ENCODE measurements at places on chromosomes 16 and 17. TPM values are rescaled to one million over a fixed set of nuclear protein-coding genes. Genes with fewer than 3 reads are reported as not detected.
A peak's percentile ranks its signal among the peaks of the same experiment; 100 is the strongest.

- DNase-seq: no peak
Observed at GRCh38 chr17:67151717-67152116, 93.3 kb downstream of the HELZ start.

DNA sequence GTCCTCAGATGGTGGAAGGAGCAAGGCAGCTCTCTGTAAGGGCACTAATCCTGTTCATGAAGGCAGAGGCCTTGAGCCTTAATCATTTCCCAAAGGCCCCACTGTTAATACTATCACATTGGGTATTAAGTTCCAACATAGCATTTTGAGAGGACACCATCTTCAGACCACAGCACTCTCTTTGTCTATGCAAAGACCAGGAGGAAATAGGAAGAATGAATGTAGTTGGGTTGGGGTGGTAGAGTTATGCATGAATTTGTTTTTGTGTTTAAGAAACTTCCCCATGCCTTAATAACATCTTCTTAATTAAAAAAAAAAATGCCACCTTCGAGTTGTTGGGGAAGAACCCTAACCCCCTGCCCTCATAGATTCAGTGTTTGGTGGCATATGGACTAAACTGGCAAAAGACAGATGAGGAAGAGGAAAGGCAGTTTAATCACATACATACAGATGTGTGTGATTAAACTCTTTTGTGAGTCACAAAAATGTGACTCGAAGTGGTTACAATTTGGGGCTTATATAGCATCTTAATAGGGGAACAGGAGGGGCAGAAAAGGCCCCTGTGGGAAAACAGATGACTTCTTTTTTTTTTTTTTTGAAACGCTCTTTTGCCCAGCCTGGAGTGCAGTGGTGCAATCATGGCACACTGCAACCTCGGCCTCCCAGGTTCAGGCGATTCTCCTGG is 35.0 kb upstream of the SLC5A10 start:
- no peak for DNase-seq

DNA sequence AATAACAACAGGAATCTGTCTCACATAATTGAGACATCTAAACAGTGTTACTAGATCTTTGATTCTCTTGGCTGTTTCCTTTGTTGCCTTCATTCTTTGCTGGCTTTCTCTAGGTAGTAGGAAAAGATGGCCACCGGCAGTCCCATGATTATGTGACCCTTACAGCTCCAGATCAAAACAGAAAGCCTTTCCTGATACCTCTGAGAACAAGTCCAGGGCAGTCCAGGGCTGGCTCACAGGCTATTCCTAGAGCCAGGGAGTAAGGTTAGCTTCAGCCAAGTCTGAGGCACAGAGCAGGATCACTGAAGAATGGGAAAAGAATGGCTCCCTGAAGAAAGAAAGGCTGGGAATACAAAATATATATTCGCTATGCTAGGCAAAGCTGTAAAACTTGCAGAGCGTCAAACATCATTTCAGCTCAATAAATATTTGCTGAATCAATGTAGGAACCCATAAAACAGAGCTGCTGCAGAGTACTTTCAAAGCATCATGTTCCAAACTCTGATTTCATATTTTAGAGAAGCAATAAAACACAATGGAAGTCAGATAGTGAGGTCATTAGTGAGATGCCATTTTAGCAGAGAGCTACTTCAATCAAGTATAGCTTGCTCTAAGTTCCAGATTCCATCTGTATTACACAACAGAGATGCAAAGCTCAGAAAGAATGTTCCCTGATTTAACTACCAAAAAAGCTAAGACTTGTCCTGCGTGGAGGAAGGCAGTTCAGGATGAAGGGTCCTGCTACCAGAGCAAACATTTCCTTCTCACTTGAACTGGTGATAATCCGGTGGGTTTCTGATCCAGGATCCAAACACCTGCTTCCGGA is 23.4 kb downstream of the ADAT1 start:
- no peak for DNase-seq

GRCh38 chr16:48158296-48158695 is 2.5 kb upstream of the ABCC12 start:
- peak; percentile 62 for DNase-seq

GRCh38 chr16:59126486-59126885 is 392.4 kb upstream of the GOT2 start:
- DNase-seq: no peak

DNA sequence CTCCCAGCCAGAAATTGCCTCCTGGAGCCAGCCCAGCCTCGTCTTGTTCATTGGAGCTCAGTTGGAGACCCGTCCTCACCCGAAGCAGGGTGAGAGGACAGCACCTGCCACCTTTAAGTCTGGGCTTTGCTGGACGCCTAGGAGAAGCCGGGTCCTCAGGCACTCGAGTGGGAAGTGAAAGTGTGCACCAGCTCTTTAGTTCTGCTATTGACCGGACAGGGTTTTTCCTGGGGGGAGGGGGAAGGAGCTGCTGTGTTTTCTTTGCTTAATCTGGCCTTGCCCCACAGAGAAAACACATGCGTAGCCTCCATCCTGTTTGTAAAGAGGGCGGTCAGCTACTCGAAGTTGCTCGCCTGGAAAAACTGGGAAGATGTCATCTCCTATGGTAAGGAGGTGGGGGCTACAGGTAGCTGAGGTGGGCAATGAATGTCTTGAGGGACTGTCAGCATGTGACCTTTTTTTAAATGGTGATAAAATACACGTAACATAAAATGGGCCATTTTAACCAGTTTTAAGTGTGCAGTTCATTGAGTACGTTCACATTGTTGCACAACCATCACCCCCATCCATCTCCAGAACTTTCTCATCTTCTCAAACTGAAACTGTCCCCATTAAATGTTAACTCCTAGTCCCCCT is 34.4 kb downstream of the CMIP start:
- DNase-seq: no peak

The HBQ1 gene
- not detected for total RNA-seq

- peak; percentile 18 for DNase-seq
Observed at GRCh38 chr17:8846768-8847211, 20.7 kb downstream of the PIK3R6 start.

The CCL16 gene
- not detected for total RNA-seq

The CDH1 gene
- total RNA-seq: not detected

- peak; percentile 72 for DNase-seq
Observed at GRCh38 chr16:11833951-11834695, 17.2 kb downstream of the RSL1D1 start.

DNA sequence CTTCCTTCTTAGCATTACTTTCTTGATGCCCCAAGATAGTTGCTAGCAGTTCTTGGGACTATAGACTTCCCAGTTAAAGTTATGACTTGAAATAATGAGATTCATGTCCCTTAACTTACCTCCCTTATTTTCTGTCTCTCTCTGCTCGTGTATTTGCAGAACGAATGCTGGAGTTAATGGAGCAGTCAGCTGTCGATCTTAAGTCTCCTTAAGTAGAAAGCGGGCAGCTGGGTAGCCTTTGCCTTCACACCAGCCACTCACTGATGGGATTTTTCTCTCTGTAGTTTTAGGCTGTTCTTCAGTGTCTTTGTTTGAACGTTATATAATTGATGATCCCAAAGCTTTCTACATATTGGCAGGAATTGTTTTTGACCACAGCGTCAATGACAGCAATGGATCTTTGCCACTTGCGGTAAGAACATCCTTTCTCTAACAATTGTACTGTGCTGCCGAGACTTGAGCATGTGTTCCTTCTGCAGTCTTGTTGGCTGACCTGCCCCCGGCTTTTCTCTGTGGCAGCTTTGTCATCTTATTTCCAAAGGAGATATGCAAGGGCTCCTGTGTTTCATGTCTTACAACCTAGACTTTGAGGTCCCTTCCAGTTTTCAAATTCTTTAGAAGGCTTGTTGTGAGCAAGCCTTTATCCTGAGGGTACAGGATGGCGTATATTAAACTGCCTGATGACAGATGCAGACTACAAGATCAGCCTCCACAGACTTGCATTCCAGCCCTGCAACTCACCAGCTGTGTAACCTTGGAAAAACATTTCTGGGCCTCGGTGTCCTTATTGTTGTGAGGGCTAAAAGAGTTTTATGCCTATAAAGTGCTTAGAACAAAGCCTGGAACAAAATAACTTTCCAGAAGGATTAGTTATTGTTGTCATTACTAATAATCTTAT is 25.1 kb upstream of the ABCA3 start:
- no peak for DNase-seq

The CD300A gene
- not detected for total RNA-seq

The KRTAP4-11 gene
- total RNA-seq: not detected

DNA sequence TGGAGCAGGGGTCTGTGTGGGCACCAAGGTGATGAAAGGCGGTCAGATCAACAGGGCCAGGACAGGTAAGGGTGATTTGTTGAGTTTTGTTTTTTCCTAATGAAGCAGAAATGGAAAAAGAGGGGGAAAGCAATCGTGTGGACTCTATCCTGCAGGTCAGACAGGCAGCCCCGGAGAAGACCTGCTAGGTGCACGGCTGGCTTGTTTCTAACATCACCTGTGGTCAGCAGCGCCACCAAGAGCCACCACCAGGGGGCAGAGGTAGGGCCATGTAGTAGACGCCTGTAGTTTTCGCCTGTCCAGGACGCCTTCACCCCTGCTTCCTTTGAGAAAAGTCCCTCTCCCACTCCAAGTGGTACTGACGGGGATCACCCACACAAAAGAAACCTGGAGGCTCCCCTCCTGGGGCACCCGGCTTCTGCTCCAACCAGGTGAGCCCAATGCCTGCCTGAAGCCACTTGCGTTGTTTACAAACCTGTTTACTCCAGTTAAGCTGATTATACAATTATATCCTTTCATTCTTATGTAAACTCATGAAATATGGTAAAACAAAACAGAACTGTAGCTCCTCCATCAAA is 54.2 kb upstream of the SEC14L1 start:
- peak; percentile 78 for DNase-seq

- DNase-seq: no peak
Observed at GRCh38 chr17:5522476-5522875, 36.1 kb downstream of the MIS12 start.

DNA sequence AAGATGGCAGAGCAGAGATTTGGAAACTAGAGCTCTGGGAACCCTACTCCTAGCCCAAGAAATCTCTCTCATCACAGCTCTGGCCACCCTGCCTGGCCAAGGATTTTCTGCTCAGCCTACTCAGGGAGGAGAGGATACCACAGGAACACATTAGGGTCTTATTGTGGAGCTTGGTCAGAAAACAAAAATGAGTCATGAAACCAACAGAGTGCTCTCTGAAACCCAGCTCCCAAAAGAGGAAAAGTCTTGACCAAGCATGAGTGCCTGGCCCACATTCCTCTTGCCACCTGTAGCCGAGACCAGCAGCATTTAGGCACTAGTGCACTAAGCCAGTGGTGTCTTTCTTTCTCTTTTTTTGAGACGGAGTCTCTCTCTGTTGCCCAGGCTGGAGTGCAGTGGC is 18.1 kb downstream of the SLC13A5 start:
- DNase-seq: no peak

DNA sequence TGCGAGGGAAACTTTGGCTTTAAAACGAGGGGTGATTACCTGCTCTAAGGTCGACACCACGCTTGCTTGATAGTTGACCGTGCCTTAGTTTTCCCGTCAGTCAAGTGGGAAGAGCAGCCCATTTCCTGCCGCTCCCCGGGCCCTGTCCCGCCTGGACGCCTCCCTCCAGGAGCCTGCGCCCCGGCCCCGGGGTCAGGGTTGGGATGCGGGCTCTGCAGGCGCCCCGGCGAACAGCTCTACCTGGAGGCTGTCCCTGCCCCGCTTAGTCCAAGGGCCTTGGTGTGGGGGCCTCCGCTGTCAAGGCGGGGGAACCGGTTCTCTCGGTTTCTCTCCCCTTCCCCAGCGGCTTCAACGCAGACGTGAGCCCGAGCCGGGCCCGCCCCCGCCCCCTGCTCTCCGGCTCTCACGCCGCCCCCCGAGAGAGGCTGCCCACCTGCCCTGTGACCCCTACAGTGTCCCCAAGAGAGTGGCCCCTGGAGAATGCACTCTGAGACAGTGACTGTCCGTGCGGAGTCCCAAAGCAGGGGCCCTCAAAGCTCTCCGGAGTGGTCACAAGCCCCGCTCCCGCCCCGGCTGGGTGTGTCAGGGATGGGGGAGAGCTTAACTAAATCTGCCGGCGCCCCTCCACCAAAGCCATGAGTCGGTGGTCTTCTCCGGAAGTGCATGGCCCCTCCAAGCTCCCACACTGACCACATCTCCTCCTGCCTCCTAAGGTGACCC is 117.4 kb upstream of the SMURF2 start:
- DNase-seq: no peak

The RAMP2 gene
- not detected for total RNA-seq

The MYCBPAP gene
- not detected for total RNA-seq

GRCh38 chr17:64540118-64540776 is 33.5 kb downstream of the CEP95 start:
- DNase-seq: no peak

DNA sequence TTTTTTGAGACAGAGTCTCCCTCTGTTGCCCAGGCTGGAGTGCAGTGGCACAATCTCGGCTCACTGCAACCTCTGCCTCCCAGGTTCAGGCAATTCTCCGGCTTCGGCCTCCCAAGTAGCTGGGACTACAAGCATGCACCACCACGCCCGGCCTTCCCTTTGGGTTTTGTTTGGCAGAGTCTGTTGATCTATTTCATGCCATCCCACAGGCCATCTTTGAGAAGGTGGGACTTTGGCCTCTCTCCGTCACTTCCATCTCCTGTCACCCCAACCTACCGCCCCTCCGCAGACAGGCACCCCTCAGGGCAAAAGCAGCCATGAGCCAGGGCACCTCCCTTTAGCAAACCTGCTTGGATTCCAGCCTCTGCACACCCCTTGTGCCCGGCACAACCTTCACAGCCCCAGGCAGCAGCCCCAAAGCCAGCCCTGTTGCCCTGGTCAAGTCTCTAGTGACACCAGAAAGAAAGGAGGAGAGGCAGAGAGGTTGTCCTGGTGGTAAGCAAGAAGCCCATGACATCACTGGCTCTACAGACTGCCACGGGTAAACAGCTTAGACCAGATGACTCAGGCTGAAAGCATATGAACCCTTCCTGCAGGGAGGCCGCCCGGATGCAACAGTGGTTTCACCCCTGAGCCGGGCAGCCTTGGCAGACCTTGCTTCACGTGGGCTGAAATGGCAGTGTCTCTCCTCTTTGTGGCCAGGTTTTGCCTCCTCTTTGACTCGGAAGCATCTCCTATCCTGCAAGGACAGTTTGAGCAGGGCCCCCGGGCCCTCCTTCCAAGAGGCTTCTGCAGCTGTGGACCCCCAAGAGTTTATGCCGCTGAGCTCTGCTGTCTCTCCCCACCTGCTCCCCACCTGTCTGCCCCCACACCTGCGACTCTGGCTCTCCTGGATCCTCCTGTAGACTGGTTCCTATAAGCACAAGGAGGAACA is 8.1 kb upstream of the TIMP2 start:
- DNase-seq: peak; percentile 99

The G6PC1 gene
- total RNA-seq: not detected

GRCh38 chr17:43377056-43377810 is 21.6 kb upstream of the ARL4D start:
- no peak for DNase-seq

- no peak for DNase-seq
Observed at GRCh38 chr16:13660807-13661206, 259.1 kb upstream of the ERCC4 start.

GRCh38 chr17:9872852-9873251 is 32.2 kb downstream of the RCVRN start:
- DNase-seq: no peak

DNA sequence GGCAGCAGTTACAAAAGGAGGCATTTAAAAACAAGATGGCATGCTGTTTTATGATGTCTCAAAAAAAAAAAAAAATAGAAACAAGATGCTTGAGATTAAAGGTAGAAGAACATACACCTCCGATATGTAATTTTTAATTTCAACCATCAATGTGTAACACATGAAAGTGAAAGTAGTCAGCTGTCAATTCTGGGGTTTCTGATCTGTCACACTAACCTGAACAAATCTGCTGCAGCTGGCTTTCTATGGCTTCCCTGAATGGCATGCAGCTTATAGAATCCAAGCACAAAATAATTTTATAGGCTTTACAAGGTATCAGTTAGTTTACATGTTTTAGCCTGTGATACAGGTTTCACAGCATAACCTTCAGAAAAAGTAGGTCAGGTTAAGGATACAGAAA is 13.5 kb downstream of the GLYR1 start:
- DNase-seq: no peak

The TMEM238L gene
- total RNA-seq: not detected
